ENCODE measurements at places on chromosomes 1 and 21. TPM values are rescaled to one million over a fixed set of nuclear protein-coding genes. Genes with fewer than 3 reads are reported as not detected.

DNA sequence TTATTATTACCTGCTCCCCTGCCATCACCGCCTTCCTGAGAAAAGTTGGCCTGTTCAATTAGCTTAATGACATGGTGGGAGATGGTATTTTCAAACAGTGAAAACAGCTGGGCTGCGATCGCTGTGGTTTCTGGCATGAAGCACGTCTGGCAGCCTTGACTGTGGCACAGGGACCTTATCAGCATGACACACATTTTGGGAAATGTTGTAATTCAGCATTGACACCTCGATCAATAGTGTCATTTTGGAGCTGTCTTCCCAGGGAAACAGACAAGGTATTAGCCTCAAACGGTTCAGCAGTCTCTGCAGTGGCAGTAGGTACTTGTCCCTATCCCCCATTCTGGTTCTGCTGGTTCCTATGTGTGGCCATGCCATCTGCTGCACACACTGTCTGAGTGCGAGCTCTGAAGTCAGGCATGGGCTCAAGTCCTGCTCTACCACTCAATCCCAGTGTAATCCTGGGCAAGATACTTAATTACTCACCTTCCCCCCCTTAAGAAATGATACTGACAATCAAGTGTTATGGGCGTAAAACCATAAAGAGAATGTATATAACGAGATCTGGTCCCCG lies 154.5 kb upstream of the KCND3 start:
- no peak for DNase-seq
- no peak overlapping the region for H3K27ac ChIP-seq
- H3K36me3 ChIP-seq, result no peaks in the 10 kb centered on the region
- no peak overlapping the region for H3K4me3 ChIP-seq
- no peaks in the 10 kb centered on the region for H3K4me1 ChIP-seq
- H3K27me3 ChIP-seq, result no peaks in the 10 kb centered on the region

DNA sequence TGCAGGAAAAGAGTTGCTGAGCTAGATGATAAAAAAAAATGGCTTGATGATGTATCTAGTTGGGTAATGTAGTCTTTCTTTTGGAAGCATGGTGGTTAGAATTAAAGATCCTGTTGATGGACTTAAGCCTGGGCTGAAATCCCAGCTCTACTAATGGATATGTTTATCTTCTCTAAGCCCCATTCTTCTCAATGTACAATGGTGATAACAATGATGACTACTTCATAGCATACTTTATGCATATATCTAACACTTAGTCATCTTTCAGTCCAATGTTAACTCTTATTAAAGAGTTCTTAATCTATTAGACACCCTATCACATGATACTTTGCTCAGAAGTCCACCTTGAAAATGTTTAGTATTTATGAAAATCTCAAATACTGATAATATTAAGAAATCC lies 189.5 kb downstream of the PLA2G4A start:
- DNase-seq, result no peak
- no peak overlapping the region for H3K4me3 ChIP-seq
- H3K27me3 ChIP-seq, result no peaks in the 10 kb centered on the region
- H3K27ac ChIP-seq, result no peak overlapping the region

The SLAMF6 gene
- total RNA-seq, result not detected

The KMO gene
- not detected for total RNA-seq

DNA sequence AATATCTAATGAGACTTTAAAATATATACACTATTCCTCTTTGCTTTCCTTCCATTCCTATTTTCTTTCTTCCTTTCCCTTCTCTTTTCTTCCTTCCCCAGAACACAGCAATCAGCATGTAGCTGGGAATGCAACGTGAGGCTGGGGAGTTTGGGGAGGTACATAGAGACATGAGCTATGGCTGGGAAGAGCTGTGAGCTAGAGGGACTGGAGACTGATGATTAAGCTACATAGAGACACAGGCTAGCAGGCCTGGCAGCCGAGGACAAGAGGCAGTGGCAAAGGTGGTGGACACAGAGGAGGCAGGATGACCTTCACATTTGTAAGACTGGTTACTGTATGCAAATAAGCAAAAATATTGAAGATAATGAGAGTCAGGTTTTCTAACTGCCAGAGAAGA lies 7.5 kb downstream of the LPAR3 start:
- no peak for DNase-seq
- H3K4me3 ChIP-seq, result no peak overlapping the region
- H3K27me3 ChIP-seq, result no peaks in the 10 kb centered on the region
- no peaks in the 10 kb centered on the region for H3K36me3 ChIP-seq

GRCh38 chr1:1283821-1284220 lies 3.6 kb downstream of the SCNN1D start:
- H3K4me1 ChIP-seq, result peaks cover 6% of the 10 kb centered on the region
- H3K36me3 ChIP-seq, result no peaks in the 10 kb centered on the region
- H3K4me3 ChIP-seq, result no peak overlapping the region
- no peaks in the 10 kb centered on the region for H3K27me3 ChIP-seq
- no peak for DNase-seq

DNA sequence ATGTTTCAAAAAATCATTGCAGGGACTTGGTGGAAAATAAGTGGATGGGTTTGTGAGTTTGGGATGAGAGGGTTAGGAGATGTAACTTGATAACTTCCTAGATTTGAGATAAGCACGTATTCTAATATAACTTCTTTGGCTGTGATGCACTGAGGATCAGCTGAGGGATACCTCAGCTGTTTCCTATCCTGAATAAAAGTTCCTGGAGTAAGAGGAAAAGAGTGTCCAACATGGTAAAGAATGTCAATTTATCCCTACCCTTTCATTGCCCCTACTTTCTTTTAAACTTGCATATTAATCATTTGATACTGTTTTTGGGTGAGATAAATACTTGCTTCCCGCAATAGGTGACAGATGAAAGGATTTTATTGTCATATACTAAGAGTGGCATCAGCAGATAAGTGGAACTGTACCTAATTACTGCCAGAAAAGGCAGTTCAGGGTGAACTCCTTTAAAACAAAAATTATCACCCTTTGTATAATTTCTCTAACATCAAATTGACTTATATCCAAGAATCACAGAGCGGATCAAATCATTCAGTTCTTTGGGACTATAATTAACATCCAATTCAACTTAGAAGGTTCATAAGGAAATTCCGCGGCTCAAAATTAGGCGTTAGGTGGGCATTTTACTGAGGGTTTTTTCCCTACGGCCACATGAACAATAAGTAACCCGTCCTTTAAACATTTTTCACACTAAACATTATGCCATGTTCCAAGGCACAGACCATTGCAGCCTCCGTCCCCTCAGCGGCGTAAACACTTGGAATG lies 1.4 kb upstream of the SUCO start:
- peak overlapping the region; percentile 70 for H3K27ac ChIP-seq
- no peaks in the 10 kb centered on the region for H3K4me1 ChIP-seq
- no peak for DNase-seq
- peak overlapping the region; percentile 53 for H3K4me3 ChIP-seq
- no peaks in the 10 kb centered on the region for H3K27me3 ChIP-seq
- H3K36me3 ChIP-seq, result no peaks in the 10 kb centered on the region

- H3K27ac ChIP-seq, result no peak overlapping the region
- no peaks in the 10 kb centered on the region for H3K4me1 ChIP-seq
- no peaks in the 10 kb centered on the region for H3K36me3 ChIP-seq
- H3K27me3 ChIP-seq, result peaks cover 2% of the 10 kb centered on the region
- H3K4me3 ChIP-seq, result no peak overlapping the region
- DNase-seq, result peak; percentile 77
These were observed 4.1 kb downstream of the AXDND1 start for GRCh38 chr1:179369751-179370341.

The SLC6A9 gene
- 2.0 TPM for total RNA-seq

DNA sequence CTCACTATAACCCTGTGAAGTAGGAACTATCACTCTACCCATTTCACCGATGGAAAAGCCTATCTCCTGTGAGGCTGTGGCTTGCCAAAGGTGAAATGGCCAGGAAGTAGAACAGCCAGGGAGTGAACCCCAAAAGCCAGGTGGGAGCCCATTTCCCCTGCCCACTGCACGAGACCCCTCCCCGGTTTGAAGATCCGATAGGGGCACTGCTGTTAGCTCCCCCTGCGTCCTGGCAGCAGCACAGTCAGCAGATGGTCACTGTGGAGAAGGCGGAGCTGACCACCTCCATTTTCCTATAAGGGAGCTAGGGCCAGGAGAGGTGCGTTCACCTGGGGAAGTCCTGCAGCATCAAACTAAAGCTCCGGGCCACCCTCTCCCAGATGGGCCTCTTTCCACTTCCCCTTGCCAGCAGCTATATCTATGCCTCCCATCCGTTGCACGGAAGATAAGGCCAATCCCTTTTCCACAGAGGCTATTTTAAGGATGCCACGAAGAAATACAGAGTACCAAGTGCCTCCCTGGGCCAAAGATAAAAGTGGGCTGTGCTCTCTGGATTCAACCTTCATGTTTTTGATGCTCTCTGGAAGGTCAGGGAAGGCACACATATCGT lies 7.8 kb downstream of the ERG start:
- H3K4me3 ChIP-seq, result no peak overlapping the region
- no peaks in the 10 kb centered on the region for H3K36me3 ChIP-seq
- peaks cover 28% of the 10 kb centered on the region for H3K27me3 ChIP-seq
- H3K4me1 ChIP-seq, result no peaks in the 10 kb centered on the region
- H3K27ac ChIP-seq, result no peak overlapping the region
- DNase-seq, result no peak

GRCh38 chr1:22775478-22775877 lies 64.8 kb downstream of the EPHB2 start:
- no peak overlapping the region for H3K4me3 ChIP-seq
- peaks cover 16% of the 10 kb centered on the region for H3K4me1 ChIP-seq
- no peak overlapping the region for H3K27ac ChIP-seq
- DNase-seq, result no peak

DNA sequence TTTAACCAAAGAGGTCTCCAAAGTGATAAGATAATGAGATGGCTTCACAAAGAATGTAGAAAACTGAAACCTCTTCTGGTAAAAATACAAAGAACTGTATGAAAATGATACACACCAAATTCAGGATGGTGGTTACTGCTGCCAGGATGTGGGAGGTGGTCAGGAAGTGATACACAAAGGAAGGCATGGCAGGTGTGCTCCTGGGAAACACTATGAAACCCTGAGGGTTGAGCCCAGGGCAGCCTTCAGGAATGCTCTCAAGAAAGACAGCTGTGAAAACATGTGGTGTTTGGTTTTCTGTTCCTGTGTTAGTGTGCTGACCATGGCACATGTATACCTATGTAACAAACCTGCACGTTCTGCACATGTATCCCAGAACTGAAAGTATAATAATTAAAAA lies 109.3 kb downstream of the NTNG1 start:
- H3K36me3 ChIP-seq, result no peaks in the 10 kb centered on the region
- DNase-seq, result no peak
- H3K27me3 ChIP-seq, result no peaks in the 10 kb centered on the region

- no peak for DNase-seq
- no peaks in the 10 kb centered on the region for H3K36me3 ChIP-seq
These were observed 37.7 kb upstream of the LRRN2 start for GRCh38 chr1:204723131-204723787.

The LCE1C gene
- total RNA-seq, result not detected

DNA sequence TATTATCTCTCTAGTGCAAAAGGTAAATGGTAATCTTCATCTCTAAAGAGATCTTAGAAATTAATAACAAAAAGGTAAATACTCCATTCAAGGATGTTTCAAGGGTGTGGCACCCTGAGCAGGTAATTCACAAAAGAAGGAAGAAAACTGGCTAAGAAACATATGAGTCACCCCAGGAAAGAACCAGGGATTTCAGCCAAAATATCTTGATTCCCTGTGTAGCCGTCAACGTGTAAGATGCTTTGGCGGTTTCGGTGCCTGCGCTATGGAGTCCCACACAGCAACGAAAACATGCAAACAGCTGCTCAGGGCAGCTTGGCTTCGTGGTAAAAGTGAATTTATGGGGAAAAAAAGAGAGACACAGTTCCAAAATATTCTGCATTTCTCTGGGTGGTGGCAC lies 3.7 kb downstream of the ITGB2 start:
- H3K27me3 ChIP-seq, result peaks cover 64% of the 10 kb centered on the region
- no peaks in the 10 kb centered on the region for H3K36me3 ChIP-seq
- no peak overlapping the region for H3K4me3 ChIP-seq
- H3K4me1 ChIP-seq, result no peaks in the 10 kb centered on the region
- H3K27ac ChIP-seq, result no peak overlapping the region
- DNase-seq, result no peak

DNA sequence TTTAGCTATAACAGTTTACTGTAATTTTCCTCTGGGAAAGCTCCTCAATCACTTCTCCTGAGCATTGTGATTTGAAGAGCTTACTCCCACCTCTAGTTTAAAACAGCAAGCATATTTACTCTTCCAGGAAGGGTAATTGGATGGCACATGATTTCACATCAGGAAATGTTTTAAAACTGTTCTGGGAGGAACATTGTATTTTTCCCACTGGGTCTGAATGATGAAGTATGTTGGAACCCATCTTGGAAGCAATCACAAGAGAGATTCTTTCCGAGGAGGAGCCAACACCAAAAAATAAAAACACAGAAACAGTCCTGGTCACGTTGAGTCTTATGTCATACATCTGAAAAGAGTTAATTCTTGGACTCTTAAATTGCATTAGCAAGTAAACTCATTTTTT lies 17.3 kb downstream of the MAP10 start:
- no peak overlapping the region for H3K4me3 ChIP-seq
- H3K27ac ChIP-seq, result no peak overlapping the region
- H3K4me1 ChIP-seq, result no peaks in the 10 kb centered on the region
- no peaks in the 10 kb centered on the region for H3K36me3 ChIP-seq

The FMO4 gene
- 0.36 TPM for total RNA-seq

DNA sequence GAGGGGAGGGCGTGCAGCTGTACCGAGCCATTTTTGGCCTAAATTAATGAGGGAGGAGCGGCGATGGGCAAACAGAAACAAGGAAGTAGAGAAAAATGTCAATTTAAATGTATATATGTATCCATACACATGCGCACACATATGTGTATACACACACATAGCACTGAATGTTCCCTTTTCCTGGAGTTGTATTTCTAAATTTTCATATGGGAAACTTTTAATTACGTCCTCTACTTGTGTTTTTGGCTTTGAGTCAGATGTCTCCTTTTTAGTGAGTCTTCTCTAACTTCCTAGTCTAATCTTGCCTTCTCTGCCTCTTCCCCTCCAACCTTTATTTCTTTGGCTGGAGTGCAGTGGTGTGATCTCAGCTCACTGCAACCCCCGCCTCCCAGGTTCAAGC lies 15.4 kb upstream of the CYYR1 start:
- H3K4me1 ChIP-seq, result no peaks in the 10 kb centered on the region
- no peaks in the 10 kb centered on the region for H3K27me3 ChIP-seq
- H3K36me3 ChIP-seq, result no peaks in the 10 kb centered on the region

The STX12 gene
- 54.8 TPM for total RNA-seq

The TMPRSS3 gene
- total RNA-seq, result not detected

The COL11A1 gene
- 10.0 TPM for total RNA-seq

DNA sequence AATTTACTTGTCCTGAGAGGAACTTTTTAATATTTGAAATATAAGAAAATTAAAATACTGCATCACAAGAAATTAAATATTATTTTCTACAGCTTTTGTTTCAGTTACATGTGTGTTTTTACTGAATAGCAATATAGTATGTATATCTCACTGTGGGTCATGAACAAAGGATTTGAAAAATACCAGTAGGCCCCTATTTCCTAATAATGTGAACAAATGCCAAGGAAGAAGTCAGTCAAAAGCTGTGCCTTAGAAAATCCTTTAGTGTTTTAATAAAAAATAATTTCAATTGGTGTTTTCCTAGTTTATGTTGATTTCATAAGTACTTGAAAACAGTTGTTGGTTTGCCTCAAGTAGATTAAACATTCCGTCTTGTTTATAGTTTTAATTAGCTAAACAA lies 46.7 kb downstream of the SMYD3 start:
- H3K27ac ChIP-seq, result no peak overlapping the region
- DNase-seq, result no peak
- no peaks in the 10 kb centered on the region for H3K27me3 ChIP-seq
- no peaks in the 10 kb centered on the region for H3K36me3 ChIP-seq
- H3K4me1 ChIP-seq, result no peaks in the 10 kb centered on the region

All from IMR-90 (cell line).